DMS 273 treated with DMSO at 0.1 percent for 48 hours (cell line): ENCODE measurements at places on chromosomes 12 and 14.

GRCh38 chr12:2834581-2835491, at the start of gene NRIP2:
NRIP2 (minus strand) TSS chr12:2835035; CDS start chr12:2834983, 52 bp downstream.
- no peak for DNase-seq

DNA sequence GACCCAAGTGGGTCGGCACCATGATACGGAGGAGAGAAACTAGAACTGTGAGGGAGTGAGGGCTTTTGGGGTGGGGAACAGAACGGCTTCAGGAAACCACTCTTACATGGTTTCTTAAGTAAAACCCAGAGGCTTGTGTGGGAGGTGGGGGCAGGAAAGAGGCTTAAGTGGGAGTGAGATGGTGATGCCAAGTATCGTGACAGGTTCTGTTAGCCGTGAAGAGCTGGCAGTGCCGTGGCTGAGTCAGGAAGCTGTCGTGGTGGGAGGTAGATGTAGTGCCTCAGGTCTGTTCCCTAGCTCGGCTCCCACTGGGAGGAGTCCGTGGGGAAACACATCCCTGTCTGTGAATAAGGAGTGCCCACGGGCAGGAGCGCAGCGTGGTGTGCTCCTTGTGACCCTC, 185.8 kb upstream of the FKBP4 start:
- no peak for DNase-seq

- DNase-seq: peak; percentile 37
These were observed 418.9 kb downstream of the NAV3 start for GRCh38 chr12:78249578-78249977.

DNA sequence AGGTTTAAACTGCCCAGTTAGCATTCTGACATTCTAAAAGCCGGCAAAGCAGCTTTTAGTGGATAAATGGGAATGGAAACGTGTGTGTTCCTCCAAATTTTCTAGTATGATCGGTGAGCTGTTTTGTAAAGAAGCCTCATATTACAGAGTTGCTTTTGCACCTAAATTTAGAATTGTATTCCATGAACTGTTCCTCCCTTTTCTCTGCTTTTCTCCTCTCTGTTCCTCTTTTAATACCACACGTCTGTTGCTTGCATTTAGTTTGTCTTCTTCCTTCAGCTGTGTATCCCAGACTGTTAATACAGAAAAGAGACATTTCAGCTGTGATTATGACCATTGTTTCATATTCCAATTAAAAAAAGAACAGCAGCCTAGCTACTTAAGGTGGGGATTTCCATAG, 10.7 kb downstream of the DYRK2 start:
- DNase-seq: no peak

- DNase-seq: no peak
These were observed 188.4 kb downstream of the DUSP6 start for GRCh38 chr12:89163918-89164317.

DNA sequence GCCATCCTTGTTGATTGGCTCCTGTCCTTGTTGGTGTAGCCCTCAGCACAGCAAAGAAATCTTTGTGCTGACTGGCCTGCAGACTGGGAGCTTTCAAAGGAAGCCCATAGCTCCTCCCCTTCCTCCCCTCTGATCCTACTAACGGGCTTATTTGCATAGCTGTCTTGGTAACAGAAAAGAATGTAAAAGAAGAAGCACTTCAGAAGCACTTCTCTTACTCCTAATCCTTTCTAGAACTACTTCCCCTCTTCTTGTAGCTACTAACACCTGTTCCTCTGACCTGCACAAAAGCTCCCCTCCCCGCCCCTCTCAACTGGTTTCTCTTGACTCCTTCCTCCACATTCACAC, 14.3 kb upstream of the RIC8B start:
- no peak for DNase-seq

GRCh38 chr12:65892841-65893251, 68.6 kb downstream of the HMGA2 start:
- no peak for DNase-seq

- DNase-seq: peak; percentile 34
These were observed 15.8 kb upstream of the ANKRD9 start for GRCh38 chr14:102525219-102525928.

GRCh38 chr14:90547968-90548367, 151.1 kb downstream of the CALM1 start:
- no peak for DNase-seq

DNA sequence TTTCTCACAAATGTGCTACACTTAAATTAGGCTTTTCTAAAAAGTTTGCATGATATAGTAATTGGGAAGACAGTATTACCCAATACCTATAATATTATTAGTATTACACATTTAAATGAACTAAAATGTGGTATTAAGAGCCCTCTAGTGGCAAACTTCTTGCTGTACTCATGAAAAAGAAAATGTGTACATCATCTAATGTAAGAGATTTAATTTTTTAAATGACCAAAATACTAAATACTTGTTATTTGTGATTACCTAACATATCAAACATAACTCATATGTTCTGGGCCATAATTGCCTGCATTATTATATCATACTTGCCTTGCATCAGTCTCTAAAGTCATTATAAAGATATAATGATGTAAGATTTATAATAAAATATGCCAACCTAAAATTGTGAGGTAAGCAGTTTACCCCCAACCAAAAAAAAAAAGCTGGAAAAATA, 64.2 kb downstream of the DNAI7 start:
- DNase-seq: no peak

- DNase-seq: no peak
These were observed 30.5 kb upstream of the METAP2 start for GRCh38 chr12:95443459-95443858.

DNA sequence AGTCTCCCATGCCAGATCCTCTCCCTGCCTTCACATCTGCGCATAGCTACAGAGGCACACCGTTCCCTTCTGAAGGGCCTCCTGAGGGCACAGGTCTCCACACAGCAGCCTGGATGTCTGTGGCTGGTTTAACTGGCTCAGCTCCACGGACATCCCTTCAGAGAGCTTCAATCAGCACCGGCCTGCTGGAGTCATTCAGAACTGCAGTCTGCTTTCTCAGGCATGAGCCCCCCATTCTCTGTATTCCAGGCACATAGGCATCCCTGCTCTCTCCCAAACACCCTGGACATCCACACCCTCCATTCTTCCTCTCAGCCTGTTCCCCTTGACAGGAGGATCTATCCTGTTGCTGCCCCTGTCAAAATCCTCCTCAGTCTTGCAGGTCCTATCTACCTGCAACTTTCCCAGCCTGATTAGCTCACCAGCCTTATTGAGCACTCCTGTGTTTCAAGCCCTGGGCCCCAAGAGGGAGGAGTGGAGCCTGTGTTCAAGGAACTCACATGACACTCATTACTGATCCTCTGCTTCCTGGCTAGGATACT, 2.9 kb upstream of the DHRS2 start:
- no peak for DNase-seq

GRCh38 chr14:55190906-55191202, 531 bp downstream of the DLGAP5 start:
- DNase-seq: no peak

DNA sequence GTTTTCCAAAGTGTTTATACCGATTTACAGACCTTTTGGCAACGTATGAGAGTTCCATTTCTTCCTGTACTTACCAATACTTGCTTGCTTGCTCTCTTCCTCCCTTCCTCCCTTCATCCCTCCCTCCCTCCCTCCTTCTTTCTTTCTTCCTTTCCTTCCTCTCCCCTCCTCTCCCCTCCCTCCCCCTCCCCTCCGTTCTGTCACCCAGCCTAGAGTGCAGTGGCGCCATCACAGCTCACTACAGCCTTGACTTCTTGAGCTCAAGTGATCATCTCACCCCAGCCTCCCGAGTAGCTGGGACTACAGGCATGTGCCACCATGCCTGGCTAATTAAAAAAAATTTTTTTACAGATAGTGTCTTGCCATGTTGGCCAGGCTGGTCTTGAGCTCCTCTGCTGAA, 40.4 kb downstream of the DIP2B start:
- DNase-seq: no peak
